Myocyte (in vitro differentiated cells): ENCODE measurements at places on chromosomes 13 and 19. TPM values are rescaled to one million over a fixed set of nuclear protein-coding genes. Genes with fewer than 3 reads are reported as not detected.
A peak's percentile ranks its signal among the peaks of the same experiment; 100 is the strongest.

Gene KIR2DL3
- not detected in 2 replicates for total RNA-seq

Gene PCSK4
- total RNA-seq: 7.1 and 8.5 TPM in 2 replicates

Gene LINGO3
- total RNA-seq: not detected in 2 replicates

Gene RASGRP4
- total RNA-seq: 0.16 and 0.19 TPM in 2 replicates

Gene FAM216B
- not detected in 2 replicates for total RNA-seq

Gene SCGB2B2
- total RNA-seq: 0.24 and 0.26 TPM in 2 replicates

Gene PEG3
- not detected in 2 replicates for total RNA-seq

Gene SELENOV
- total RNA-seq: not detected in 2 replicates

Gene SEMA6B
- 373 and 483 TPM in 2 replicates for total RNA-seq

Gene ZNF497
- 1.5 and 1.7 TPM in 2 replicates for total RNA-seq

DNA sequence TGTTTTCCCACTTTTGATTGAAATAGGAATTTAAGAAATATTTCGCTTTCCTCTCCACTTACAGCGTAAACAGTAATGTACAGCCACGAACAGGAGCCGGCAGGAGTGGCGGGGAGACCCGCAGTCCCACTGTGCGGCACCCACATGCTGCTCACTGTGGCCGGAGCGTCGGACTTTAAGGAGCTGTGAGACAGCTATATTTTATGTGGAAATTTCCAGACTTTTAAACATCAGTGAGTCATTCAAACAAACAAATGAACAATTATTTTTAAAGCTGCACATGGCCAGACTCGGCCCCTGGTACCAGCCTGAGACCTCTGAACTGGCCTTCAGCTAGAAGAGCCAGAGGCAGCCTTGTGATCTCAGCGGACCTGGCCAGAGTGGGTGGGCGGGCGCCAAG is 52.5 kb downstream of the CRYL1 start:
- DNase-seq: no peak

- DNase-seq: no peak
These were observed 1.3 kb upstream of the DNAJC15 start for GRCh38 chr13:43021926-43022670.

DNA sequence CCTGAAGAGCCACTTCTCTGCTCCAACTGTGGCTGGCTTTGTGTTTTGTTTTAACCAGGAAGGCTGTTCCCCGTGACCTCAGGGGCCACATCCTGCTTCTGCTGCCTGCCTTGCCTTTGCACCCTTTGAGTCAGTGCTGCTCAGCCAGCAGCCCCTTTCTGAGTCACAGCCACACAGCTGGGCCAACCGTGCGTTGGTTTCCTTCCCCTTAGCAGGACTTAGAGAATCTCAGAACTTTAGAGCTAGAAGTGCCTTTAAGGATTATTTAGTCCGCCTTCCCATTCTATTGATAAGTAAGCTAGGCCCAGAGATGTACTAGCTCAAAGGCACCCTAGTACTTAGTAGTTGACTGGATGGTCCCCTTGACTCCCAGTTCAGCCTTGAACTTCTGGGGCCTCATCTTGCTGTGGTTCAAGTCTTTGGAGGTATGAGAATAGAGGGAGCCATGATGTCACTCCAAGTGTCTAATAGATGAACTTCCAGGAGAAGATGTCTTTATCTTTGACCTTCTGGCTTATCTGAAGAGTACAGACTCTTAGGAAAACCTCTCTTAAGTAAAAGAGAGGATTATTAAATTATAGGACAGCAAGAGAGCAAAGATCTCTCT is 8.0 kb downstream of the RGCC start:
- DNase-seq: peak; percentile 53

- peak; percentile 91 for DNase-seq
These were observed 25.0 kb downstream of the SH3GL1 start for GRCh38 chr19:4375164-4376027.

GRCh38 chr13:93265800-93266199 is 39.2 kb downstream of the GPC6 start:
- no peak for DNase-seq

DNA sequence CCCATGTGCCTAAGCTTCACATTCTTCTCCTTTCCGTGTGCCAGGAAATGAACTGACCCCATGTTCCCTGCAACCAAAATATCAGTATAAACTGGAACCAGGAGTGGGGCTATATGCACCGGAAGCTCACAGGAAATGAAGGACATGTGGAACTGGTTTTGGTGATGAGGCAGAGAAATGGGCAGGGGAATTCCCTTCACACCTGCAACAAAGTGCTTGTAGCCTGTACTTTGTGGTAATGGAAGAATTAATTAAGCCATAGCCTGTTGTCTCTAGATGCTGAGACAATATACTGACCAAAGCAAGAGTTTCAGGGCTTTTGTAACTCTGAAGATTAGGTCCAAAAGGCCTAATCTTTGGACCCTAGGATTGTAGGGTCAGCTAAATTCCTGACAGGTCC is 15.5 kb upstream of the UGGT2 start:
- no peak for DNase-seq

DNA sequence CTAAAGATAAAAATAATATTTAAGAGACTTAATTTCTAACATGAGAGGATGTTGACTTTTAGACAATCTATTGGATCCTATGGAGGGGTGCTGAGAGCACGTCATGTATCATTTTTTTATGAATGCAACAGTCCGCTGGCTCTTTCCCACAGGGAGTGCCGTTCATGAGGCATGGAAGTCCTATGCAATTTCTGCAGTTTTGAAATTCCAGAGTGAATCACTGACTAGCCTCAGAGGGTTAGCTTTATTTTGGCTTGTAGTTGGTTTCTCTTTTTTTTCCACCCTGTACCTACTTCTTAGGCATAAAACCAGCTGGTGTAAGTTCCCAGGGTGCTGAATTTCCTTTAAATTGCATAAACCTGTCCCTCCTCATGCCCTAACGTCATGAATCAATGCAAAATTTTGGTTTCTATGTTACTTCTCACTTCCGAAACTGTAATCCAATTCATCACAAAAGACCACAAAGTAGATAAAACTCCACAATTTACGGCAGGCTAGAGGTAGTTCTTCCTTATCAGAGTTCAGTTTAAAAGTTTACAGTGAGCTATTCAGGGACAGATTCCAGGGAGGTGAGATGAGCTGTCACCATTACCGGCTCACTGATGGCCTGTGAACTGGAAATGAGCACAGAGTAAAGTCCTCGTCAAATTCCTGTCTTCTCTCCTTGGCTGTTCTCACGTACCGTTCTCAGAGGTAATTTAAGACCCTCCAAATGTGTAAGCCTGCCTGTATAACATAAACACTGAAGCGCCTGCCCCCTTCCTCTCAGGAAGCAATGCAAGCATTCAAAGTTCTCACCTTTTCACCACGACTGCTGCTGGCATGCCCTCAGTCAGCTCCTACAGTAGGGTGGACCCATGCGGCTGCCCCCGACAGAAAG is 216.6 kb upstream of the SLC10A2 start:
- peak; percentile 56 for DNase-seq

GRCh38 chr19:17532557-17532956 is 21.1 kb downstream of the PGLS start:
- no peak for DNase-seq

DNA sequence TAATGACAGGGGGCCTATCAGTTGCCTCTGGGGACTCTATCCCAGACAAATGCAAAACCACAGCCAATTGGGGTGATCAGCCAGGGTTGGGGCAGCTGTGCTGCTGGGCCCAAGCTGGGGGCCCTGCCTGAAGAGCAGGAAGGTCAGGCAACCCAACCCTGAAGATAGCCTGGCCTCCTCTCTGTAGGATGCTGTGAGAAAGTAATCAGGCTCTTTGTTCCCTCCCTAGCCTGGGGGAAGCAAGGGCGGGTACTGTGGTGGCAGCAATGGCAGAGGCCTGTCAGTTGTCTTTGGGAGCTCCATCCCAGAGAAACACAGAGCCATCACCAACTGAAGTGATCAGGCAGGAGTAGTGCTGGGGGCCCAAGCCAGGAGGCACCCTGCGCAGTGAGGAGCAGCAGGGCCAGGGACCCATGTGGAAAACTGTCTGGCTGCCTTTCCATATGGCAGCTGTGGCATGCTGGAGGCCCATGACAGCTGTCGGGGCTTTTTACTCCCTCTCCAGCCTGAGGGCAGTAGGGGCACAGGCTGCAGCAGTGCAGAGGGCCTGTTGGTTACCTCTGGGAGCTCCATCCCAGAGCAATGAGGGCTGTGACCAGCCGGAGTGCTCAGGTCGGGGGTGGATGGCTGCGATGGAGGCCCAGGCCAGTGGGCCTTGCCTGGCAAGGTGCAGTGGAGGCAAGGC is 73.6 kb upstream of the ATP12A start:
- DNase-seq: peak; percentile 40

GRCh38 chr19:17868669-17869068 is 3.1 kb upstream of the SLC5A5 start:
- DNase-seq: no peak

GRCh38 chr19:33124207-33125098 is 7.5 kb upstream of the WDR88 start:
- DNase-seq: no peak

GRCh38 chr19:2138061-2138728 is 13.2 kb downstream of the AP3D1 start:
- no peak for DNase-seq

GRCh38 chr13:32883474-32883873 is 132.7 kb upstream of the KL start:
- DNase-seq: peak; percentile 43

- DNase-seq: peak; percentile 89
These were observed 8.7 kb upstream of the SERPINE3 start for GRCh38 chr13:51330791-51331190.

GRCh38 chr19:21439201-21439751 is 42.3 kb downstream of the ZNF493 start:
- DNase-seq: no peak

DNA sequence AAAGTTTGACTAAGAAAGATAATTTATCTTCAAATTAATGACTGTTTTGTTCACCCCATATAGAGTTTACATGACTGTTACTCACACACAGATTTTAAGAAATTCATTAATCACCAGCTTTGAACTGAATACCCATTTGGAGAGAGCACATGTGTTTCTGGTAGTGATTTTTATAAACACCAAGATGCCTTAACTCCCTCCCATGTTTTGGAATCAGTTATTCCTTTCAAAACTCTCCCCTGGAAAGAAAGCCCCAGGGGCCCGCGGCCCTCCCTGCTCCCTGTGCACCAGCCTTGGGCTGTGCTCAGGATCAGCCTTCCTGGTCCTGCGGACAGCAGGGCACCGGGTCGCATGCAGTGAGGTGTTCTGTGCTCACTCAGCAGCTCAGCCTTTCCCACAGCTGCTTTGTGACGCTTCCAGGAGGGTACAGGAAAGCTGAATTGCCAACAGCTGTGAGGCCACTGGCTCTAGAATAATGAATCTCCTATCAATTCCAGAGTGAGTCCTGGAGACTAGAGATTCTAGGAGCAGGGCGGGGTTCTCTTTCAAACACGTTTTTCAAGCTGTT is 483.2 kb downstream of the EFNB2 start:
- DNase-seq: no peak

- DNase-seq: peak; percentile 24
These were observed at the start of gene ARHGEF7 for GRCh38 chr13:111115061-111115964. TSS of gene ARHGEF7 (plus strand) at chr13:111115310. CDS start at chr13:111115527, 217 bp downstream.

GRCh38 chr19:6572217-6572616 is 18.7 kb downstream of the CD70 start:
- DNase-seq: no peak

GRCh38 chr13:68078874-68079273 is 848.7 kb upstream of the PCDH9 start:
- no peak for DNase-seq

DNA sequence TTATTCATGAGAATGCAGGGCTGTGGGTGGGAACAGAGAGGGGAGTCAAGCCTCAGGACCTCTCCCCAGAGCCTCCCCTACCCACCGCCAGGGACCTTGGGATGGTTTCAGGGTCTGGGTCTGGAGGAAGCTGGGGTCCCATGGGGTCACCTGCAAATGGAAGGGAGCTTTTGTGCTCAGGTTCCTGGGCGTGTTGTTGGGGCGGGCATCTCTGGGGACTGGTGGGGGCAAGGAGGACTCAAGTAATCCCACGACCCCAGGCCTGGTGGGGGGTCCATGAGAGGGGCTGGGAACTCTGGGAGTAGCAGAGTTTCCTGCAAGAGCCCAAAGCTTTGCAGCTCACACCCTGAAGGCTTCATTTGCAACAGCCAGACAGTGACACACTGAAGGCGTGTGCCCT is 60.2 kb downstream of the UNC13A start:
- no peak for DNase-seq

DNA sequence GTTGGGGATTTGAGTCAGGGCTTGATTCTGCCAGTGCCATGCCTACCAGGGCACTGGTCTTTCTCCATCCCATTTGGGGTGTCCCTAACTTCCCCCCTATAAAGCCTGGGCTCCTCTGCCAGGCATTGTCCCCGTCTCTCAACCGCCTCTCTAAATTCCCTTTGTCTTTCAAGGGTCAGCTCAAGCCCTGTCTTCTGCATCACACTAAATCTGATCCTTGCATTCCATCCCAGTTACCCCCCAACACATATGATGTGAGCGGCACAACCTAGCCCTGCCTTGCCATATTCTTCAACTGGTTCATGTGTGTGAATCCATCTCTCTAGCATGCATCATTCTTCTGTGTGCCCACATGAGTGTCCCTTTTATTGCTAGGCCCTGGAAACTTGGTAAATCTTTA is 480.9 kb downstream of the ZNF536 start:
- no peak for DNase-seq

- DNase-seq: no peak
These were observed 818.6 kb downstream of the SLITRK6 start for GRCh38 chr13:84980571-84980970.

- DNase-seq: no peak
These were observed 226.8 kb downstream of the TBC1D4 start for GRCh38 chr13:75255147-75255546.

DNA sequence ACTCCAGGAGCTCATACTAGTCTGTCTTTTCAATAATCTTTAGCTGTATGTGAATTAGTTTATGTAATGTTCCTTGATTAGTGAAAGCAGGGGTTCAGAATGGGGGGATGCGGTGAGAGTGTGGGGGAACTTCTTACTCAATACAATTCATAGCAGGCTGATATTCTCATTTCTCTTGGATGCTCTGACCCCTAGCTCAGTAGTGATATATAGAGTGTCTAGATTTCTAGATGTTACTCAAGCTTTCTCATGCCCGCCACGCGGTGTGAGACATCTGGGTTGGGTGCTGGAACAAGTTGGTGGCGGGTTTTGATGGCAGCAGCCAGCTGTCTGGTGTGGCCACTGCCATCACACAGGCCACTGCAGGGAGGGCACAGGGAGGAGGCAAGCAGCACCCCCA is 39.3 kb upstream of the FLT1 start:
- DNase-seq: no peak

- no peak for DNase-seq
These were observed 21.7 kb upstream of the TFDP1 start for GRCh38 chr13:113562844-113563243.
